ENCODE measurements at places on chromosomes 12 and 14.

DNA sequence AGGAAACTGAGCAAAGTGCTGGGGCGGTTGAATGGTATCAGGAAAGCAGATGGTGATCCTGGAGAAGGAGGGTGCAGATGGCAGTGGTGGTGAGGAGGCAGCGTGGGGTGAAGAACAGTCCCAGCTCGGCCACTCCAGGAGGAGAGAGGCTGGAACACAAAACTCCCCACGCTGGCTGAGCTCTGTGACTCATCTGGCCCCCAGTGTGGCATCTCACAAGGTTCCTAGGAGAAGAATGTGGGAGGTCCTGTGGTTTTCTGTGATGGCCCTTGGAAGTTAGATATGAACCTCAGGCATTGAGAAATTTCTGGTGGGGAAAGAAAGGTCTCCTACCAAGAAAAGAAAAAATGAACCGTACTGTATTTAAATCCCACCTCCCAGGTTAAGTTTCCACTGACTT is 8.0 kb upstream of the NRXN3 start:
- DNase-seq: no peak

DNA sequence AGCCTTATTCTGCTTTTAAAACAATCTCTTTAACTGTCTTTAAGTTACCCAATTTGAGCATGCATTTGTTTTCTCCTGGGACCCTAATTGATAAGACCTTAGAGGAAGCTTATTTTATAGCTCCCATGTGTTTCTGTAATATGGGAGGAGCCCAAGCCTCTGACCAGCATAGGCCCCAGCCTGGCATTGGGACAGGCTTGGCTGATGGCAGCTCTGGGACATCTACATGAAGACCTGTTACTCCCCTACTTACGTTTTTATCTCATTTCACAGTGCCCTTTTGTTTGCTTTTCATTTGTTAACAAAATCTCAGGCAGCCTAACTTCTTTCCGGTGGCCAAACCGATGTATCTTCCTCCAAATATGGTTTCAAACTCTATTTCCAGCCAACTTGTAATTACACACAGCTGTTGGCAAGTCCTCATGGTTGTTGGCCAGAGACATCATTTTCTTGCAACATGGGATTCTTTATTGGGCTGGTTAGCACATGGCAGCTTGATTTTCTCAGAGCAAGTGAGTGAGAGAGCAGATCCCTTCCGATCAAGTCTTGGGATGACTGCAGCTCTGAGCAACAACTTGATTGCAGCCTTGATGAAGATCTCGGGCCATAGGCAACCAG is 1117.5 kb downstream of the AACS start:
- DNase-seq: no peak

DNA sequence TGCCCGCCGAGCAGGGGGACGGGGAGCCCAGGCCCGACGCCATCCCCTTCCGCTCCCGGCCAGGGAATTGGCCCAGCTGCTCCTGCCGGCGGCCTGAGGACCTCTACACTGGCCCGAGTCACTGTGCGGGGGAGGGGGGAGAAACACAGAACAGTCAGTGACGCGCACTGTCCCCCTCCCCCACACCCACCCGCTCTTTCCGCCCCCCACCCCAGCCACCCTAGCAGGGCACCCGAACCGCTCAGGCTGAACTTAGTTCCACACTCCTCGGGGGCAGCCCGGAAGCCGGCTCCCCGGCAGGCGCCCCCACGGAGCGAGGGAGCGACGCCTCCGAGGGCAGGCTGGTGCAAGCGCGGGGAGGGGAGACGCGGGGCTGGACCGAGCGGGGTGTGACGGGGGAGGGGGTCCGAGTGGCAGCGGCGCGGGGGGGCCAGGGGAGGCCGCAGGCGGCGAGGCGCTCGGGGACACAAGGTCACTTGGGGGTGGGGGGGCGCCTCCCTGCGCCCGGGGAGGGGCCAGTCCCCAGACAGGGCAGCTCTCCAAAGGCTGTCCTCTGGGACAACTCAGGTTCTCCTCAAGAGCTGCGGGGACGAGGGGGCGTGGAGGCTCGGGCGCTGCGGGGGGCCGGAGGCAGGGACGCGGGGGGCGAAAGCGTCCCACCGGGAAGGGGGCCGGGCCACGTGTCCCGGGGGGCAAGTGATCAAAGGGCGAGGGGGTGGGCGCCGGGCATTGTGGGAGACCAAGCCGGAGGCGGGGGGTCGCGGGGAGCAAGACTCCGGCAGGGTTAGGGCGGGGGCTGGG is 648 bp downstream of the CHD4 start:
- peak; percentile 38 for DNase-seq

DNA sequence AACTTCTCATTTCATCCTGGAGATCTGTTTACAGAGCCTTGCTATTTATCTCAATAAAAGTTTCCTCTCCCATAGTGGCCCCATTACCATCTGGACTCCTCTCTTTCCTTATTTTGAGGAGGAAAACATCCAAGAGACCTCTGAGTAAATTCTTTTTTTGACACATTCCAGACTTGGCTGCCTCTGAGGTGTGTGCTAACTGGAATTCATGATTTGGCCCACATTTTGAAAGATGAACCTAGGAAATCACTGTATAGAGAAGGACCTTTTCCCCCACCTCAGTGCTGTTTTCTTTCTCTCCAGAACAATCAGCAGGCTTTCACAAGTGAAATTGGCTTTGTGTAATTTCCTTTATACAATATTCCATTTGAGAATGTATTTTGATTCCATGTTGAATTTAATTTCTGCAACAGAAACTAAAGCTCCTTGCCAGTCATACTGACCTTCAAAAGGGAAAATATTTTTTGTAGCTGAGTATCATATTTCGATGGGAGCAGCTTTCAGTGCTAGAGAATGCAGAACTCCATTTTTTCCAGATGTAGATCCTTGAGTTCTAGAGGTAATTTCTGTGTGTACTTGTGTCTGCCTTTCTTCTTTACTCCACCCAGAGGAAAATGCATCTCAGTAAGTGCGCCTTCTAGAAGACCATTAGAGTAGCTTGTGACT is 244.9 kb upstream of the RGS6 start:
- DNase-seq: no peak

- DNase-seq: no peak
Measured at GRCh38 chr14:58200480-58200841, 512 bp downstream of the ACTR10 start.

- DNase-seq: no peak
Measured at GRCh38 chr14:91947475-91948184, at the start of gene FBLN5. Gene FBLN5 (minus strand): TSS chr14:91947694. CDS start chr14:91947229, 465 bp downstream.

DNA sequence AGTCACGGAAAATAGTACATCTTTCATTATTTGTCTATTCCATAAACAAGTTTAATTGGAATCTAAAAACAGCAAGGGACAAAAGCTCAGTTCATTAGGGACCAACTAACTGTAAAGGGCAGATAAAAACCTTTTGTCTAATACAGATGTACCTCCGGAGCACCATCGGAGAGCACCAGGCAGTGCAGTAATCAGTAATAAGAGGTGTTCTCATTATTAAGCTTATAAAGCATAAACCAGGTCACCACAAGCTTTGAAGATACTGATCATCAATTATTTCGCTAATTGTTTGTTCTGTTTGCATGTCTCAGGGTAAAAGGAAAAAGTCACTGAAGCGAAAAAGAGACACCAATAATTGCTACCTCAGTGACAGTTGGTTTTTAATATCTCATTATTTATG is 207.3 kb upstream of the PRKD1 start:
- DNase-seq: no peak

DNA sequence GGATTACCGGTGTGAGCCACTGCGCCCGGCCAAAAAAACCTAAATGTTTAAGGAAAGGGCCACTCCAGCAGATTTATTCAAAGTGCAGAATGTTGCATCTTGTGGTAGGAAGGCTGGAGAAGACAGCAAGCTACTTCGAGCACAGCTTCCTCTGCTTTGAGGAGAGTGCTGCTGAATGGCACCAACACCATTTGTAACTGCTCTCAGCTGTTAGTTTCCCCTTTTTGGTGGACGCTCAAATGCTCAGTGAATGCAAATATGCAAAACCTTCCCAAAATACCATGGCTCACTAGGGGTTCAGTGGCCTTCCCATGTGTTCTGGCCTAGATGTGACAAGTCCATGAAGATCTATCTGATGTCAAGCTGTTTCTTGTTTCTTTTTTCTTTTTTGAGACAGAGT is 2.9 kb upstream of the TDRD9 start:
- DNase-seq: no peak

DNA sequence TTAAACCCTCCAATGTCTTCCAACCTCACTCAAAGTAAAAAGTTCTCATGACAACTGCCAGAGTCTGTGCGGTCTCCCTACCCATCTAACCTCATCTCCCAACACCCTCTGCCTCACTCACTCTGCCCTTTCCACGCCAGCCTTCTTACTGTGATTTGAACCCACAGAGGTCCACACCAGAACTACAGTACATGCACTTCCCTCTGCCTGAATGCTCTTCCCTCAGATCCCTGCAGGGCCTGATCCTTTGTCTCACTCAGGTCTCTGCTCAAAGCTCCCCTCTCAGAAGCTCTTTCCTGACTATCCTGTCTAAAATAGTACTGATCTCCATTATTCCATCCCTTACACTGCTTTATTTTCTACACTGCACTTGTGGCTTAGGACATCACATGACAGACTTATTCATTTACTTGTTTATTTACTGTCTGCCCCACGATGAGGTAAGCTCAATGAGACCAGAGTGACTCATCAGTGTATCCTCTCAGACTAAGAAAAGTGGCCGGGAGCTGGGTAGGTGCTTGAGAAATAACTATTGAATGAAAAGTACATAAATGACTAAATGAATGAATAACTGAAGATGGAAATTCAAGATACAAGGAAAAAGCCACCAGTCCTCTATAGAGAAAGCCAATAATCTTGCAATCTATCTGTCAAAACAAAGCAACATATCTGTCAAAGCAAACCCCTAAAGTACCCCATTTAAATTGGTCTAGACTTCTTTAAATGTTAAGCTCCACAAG is 17.1 kb downstream of the POMT2 start:
- DNase-seq: peak; percentile 18

DNA sequence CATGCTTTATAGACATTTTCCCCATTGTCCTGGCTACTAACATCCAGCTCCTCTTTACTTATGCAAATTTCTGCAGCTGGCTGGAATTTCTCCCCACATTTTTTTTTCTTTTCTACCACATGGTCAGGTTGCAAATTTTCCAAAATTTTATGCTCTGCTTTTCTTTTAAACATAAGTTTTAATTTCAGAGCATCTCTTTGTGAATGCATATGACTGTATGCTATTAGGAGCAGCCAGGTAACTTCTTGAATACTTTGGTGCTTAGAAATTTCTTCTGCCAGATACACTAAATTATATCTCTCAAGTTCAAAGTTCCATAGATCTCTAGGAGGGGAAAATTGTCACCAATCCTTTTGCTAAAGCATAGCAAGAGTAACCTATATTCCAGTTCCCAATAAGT is 365.9 kb downstream of the LRFN5 start:
- DNase-seq: no peak

DNA sequence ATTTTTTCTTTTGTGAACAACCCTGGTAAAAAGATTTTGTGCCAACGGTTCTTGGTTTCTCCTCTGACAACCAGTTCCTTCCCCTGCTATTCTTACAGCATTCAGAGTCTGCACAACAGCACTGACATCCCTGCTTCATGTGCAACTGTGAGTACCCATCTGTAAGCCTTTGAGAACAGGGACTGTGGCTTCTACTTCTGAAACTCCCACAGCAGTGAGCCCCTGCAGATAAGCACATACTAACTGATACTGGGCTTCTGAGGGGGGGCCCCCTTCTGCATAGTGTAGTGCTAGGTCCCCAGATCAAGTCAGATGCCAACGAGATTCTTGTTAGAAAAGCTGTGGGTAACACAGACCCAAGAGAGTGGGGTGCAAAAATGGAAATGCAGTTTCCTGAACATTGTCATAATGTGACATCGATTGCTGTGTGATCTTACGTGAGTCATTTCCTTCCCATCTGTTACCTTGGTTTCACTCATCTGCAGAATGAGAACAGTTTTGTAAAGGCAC is 11.1 kb upstream of the NINJ2 start:
- peak; percentile 44 for DNase-seq

DNA sequence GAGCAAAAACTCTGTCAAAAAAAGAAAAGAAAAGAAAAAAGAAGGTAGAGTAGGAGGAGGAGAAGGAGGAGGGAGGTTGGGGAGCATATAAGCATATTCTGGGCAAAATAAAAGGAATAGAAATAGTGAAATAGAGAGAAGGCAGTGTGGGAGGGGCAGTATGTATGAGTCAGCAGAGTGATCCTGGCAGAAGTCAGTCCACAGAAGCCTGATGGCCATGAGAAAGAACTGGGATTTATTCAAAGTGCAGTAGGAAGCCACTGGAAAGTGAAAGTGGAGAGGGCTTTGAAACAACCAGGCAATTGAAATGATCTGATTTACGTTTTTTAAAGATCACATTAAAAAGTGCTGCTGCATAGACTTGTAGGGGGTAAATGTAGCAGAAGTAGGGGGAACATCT is 368.6 kb upstream of the USP15 start:
- no peak for DNase-seq
